ENCODE measurements at places on chromosomes 13 and 19.

DNA sequence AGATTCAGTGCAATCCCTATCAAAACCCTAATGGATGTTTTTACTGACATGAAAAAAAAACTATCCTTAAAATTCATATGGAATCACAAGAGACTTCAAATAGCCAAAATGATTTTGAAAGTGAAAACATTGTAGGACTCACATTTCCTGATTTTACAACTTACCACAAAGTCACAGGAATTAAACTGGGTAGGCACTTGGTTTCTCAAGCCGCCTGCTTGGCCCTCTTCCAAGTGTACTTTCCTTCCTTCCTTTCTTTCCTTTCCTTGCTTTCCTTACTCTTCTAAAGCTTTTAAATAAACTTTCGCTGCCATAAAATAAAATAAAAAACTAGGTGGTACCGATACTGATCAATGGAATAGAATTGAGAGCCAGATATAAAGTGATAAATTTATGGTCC is 21.0 kb upstream of the CD33 start:
- H3K4me3 ChIP-seq: no peak overlapping the region
- peaks cover 69% of the 10 kb centered on the region for H3K27me3 ChIP-seq
- H3K36me3 ChIP-seq: no peaks in the 10 kb centered on the region
- DNase-seq: no peak
- H3K4me1 ChIP-seq: peaks cover 14% of the 10 kb centered on the region

DNA sequence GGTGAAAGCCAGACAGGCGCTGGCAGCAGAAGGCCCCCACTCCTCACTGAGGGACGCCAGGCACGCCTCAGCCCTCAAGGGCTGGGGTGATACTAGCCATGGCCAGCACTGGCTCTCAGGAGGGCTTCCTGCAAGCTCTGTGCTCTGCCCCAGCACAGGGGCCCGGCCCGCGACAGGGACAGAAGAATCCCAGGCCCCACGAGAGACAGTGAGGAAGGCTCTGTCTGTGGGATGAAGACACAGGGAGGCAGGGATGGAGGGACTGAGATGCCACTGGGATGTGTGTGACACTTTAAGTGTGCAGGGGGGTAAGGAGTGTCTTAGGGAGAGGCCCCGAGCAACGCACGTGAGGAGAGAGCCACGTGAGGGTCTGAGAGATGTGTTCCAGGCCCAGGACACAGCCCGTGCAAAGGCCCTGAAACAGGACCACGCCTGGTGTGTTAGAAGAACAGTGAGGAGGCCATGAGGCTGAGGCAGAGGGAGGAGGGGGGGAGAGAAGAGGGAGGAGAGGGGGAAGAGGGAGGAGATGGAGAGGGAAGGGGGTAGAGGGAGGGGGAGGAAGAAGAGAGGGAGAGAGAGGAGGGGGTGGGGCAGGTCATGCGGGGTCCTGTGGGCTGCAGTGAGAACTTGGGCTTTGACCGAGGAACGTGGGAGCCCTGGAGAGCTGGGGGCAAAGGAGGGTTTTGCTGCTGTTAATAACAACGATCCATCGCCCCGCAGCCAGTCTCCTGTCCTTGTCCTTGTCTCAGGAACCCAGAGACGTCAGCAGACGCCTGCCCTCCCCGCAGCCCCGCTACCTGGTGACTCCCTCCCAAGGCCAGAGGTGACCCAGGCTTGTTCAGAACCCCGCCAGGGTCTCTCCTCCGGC is 7.2 kb downstream of the RPL36 start:
- peaks cover 16% of the 10 kb centered on the region for H3K4me1 ChIP-seq
- H3K27ac ChIP-seq: no peak overlapping the region
- peaks cover 40% of the 10 kb centered on the region for H3K36me3 ChIP-seq
- no peaks in the 10 kb centered on the region for H3K27me3 ChIP-seq
- no peak overlapping the region for H3K4me3 ChIP-seq

DNA sequence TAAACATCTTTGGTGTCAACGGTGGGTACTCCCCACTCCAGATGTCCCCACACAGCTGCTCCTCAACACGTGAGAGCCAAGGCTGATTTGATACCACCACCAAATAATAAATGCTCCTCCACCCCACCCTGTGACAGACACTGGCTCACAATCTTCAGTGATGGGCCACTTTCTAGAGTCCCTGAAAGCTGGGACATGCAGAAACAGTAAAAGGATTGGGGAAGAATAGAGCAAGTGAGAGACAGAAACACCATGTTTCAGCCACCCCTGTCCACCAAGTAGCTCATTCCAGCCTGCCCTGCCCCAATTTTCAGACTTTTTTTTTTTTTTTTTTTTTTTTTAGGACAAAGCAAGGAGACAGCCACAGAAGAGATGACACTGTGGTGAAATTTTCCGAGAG is 1.6 kb downstream of the SLC46A3 start:
- peaks cover 22% of the 10 kb centered on the region for H3K4me1 ChIP-seq
- H3K27me3 ChIP-seq: peaks cover 3% of the 10 kb centered on the region
- peaks cover 3% of the 10 kb centered on the region for H3K36me3 ChIP-seq
- DNase-seq: no peak

DNA sequence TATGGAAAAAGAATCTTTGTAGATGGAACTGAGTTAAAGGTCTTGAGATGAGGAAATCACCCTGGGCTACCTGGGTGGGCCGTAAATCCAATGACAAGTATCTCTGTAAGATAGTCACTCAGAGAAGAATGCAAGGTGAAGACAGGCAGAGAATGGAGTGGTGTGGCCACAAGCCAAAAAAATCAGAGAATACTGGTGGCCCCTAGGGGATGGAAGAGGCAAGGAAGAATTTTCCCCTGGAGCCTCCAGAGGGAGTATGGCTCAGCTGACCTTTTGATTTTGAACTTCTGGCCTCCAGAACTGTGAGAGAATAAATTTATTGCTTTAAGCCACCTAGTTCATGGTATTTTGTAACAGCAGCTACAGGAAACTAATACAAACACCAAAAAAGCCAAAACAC is 32.7 kb upstream of the CSNK1A1L start:
- no peaks in the 10 kb centered on the region for H3K36me3 ChIP-seq
- H3K4me1 ChIP-seq: no peaks in the 10 kb centered on the region
- no peak overlapping the region for H3K27ac ChIP-seq
- no peak overlapping the region for H3K4me3 ChIP-seq
- DNase-seq: no peak

GRCh38 chr19:30371960-30372824 is at the start of gene ZNF536:
Gene ZNF536 (plus strand): TSS chr19:30372384. CDS start chr19:30443563, 71,179 bp downstream.
- no peak within 1 kb of the TSS for H3K27ac ChIP-seq
- H3K27me3 ChIP-seq: peaks cover 22% of the 10 kb centered on the region
- H3K4me3 ChIP-seq: no peak within 1 kb of the TSS
- DNase-seq: no peak

All from activated CD8-positive, alpha-beta memory T cell treated with anti-CD3 and anti-CD28 coated beads, Interleukin-2, amount 10 ng/mL, durations not matched to agents 7 days and 5 days (primary cell).